Stimulated activated CD4-positive, alpha-beta T cell treated with anti-CD3 and anti-CD28 coated beads, Interleukin-4, amount 100 ng/mL, for 48 hours (primary cell): ENCODE measurements at places on chromosomes 2 and 18.

- DNase-seq = peak; percentile 56
Measured at GRCh38 chr2:136008205-136008865, 22.9 kb upstream of the DARS1 start.

- no peak for DNase-seq
Measured at GRCh38 chr2:85438201-85439024, 19.9 kb downstream of the SH2D6 start.

- no peak for DNase-seq
Measured at GRCh38 chr2:236551471-236552211, 18.0 kb upstream of the ACKR3 start.

DNA sequence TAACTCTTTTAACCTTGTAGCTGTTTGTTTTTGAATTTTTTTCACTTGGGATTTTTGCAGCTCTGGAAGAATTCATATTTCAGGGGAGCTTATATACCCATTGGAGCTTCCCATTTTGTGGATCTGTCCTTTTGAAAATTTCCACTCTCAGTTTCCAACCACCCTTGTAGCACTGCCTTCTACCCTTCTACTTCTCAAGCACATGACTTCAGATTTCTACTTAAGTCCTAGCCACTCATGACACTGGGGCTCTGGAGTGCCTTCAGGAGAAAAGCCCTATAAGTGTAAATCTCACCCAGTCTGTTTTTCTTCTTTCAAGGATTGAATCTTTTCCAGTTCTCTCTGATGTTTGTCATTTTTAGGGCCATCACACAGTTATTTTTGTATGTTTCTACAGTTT, 283.7 kb upstream of the KCNH7 start:
- no peak for DNase-seq

- no peak for DNase-seq
Measured at GRCh38 chr18:9708057-9708433, at the start of gene RAB31. Gene RAB31, plus strand, starts transcription at chr18:9708301. Its CDS starts 105 bp downstream, at chr18:9708406.

DNA sequence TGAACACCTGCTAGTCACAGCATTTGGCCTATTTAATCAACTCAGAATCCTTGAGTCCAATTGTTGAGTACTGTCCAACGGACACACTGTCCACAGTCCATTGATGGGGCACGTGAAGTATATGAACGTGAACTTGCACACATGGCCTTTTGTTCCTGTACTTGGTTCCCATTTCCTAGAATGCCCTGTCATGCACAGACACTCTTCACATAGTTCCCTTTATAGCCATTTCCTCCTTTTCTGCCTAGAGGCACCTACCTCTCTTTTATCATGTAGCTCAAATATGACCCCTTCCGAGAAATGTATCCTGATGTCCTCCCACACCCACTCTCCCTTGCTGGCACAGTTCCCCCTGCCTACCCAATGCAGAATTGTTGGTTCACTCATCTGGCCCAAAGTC, 8.7 kb upstream of the CRYGA start:
- no peak for DNase-seq

- DNase-seq = no peak
Measured at GRCh38 chr2:178450524-178450773, 526 bp downstream of the PRKRA start.

- DNase-seq = no peak
Measured at GRCh38 chr2:214543386-214543955, 132.6 kb downstream of the VWC2L start.

DNA sequence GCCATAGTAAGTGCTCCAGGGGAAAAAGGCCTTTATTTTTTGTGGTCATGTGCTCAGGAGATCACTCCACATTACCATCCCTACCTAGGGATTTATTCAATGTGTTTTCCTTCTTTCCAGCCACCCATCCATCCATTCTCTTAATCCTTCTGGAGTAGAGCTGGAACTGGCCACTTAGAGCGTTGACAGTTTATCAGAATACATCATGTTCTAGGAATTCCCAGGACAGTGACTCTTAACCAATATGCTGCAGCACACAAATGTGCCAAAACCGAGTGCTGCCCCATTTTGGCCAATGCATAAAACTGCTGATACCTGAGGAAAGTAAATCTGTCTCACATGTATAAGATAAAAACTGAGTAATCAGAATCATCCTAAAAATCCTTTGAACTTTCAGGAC, 63.7 kb downstream of the FARSB start:
- DNase-seq = no peak

- no peak for DNase-seq
Measured at GRCh38 chr18:76913583-76913982, 91.2 kb downstream of the ZNF236 start.

GRCh38 chr2:25529034-25529433, 144.3 kb downstream of the DTNB start:
- DNase-seq = no peak
